ENCODE measurements at places on chromosomes 16 and 17.
A peak's percentile ranks its signal among the peaks of the same experiment; 100 is the strongest.

- DNase-seq: no peak
These were observed 35.9 kb downstream of the HSBP1 start for GRCh38 chr16:83843657-83844056.

GRCh38 chr17:70099884-70100283, 24.9 kb downstream of the KCNJ16 start:
- DNase-seq: no peak

GRCh38 chr17:41932816-41933389, 2.5 kb downstream of the ODAD4 start:
- DNase-seq: no peak

DNA sequence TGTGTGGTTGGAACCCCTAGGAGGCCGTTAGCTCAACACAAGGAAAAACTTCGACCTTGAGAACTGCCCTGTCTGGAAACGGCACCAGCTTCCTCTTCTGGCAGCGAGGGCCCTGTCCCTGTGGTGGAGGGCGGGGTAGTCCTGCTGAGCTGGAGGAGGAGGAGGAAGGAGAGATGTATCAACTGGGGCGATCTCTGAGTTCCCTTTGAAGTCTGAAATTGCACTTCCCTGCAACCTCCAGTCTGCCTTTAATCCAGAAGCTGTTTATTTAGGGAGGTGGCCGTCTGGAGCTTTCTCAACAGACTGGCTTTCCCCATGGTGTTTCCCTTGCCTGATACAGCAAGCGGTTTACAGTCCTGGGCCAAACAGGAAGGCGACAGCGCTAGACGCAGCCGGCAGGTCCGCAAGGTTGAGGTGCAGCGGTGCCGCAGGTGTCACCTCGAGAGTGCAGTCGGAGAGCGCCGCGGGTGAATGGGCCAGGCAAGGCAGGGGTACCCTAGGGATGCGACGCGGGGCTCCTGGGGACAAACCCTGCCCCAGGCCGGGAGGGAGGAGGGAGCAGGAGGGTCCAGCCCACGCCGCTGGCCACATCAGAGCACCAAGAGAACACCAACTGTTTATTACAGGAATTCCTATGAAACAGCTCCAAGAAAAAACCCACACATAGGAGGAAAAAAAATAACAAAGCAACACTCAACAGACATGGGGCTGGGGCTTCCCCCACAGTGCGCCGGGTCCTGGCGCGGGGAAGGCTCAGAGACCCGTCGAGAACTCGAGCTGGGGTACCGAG, 11.4 kb upstream of the MRPS23 start:
- DNase-seq: peak; percentile 42

DNA sequence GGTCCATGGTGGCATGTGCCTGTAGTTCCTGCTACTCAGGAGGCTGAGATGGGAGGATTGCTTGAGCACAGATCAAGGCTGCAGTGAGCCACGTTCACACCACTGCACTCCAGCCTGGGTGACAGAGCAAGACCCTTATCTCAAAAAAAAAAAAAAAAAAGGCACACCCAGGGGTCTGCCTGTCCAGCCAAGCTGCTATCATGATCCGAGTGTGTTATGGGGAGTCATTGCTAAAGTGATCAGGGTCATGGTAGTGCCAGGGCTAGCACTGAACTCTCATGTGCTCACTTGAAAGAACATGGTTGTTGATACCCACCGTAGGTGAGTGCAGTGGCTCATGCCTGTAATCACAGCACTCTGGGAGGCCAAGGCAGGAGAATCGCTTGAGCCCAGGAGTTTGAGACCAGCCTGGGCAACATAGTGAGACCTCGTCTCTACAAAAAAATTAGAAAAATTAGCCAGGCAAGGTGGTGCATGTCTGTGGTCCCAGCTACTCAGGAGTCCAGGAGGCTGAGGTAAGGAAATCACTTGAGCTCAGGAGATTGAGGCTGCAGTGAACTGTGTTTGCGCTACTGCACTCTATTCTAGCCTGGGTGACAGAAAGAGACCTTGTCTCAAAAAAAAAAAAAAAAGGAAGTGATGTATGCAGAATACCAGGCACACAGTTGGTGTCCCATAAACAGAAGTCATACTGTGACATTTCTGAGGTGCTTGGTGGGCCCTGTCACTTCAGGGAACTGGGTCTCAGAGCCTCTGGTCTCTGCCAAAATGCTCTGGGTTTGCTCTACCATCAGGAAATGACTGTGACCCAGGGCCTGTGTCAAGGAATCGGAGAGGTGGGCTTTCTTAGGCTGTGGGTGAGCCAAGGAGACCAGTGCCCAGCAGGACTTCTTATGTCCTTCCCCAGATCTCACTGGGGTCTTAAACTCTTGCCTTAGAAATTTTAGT, 2.2 kb downstream of the PRM1 start:
- no peak for DNase-seq

DNA sequence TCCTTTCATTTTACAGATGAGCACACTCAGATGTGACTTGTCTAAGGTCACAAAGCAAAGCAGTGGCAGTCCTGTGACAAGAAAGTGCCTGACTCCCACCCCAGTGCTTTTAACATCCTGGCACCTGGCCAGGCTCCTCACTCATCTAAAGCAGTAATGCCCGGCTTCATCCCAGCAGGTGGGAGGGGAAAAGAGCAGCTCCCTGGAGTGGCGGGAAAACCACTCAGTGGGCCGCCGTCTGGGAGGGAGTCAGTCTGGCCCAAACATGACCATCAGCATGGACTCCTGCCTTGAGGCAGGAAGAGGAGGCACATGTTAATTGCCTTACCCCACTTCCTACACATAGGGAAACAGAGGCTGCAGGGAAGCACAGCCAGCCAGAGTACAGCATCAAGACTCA, 2.6 kb downstream of the PCGF2 start:
- no peak for DNase-seq

DNA sequence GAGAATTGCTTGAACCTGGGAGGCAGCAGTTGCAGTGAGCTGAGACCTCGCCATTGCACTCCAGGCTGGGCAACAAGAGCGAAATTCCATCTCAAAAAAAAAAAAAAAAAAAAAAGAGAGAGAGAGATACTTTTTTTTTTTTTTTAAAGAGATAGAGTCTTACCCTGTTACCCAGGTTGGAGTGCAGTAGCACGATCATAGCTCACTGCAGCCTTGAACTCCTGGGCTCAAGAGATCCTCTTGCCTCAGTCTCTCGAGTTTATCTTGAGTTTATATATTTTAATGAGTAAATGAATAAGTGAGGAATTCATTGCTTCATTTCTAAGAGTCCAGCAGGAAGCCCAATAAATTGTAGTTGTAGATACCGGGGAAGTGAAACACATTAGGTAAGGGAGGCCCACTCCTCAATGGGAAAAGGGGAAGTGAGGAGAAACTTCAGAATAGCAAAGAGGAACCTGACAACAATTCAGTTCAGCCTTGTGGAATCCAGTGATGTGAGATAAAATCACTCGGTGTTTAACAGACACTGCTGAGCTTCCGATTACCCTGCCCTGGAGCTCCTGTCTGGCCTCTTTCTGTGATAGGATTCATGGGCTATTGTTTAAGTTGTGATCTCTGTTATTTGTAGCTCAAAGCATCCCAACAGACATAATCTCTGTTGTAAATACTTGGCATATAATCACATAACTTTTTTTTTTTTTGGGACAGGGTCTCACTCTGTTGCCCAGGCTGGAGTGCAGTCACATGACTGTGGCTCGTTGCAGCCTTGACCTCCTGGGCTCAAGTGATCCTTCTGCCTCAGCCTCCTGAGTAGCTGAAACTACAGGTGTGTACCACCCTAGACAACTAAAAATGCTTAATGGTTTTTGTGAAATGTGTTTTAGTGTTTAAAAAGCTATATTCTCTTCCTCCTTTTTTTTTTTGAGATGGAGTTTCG, 15.8 kb upstream of the ITGAM start:
- DNase-seq: no peak

- DNase-seq: no peak
These were observed 2.2 kb upstream of the KRT19 start for GRCh38 chr17:41530062-41531048.

All from activated CD4-positive, alpha-beta T cell treated with anti-CD3 and anti-CD28 coated beads, Interleukin-2, amount 50 U/mL, for 1 hour (primary cell).